ENCODE measurements at places on chromosomes 2 and 18.

GRCh38 chr18:3579701-3580100, 129.7 kb downstream of the TGIF1 start:
- DNase-seq = no peak

DNA sequence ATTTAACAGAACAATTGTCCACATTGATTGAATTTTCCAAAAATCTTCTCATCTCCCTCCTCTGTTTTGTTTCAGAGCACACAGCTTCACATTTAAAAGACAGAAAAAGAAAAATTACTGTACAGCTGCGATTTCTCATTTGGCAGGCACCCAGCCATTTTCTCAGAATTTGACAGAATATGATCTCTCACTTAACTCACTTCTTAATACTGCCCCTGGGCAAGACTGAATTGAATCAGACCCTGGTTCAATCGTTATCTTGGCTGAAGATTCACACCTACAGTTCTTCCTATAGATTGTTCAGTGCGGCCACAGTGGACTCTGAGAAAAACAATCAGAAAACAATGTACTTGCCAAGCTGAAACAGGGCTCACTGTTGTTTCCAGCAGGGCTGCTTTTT, 90.2 kb upstream of the LHCGR start:
- no peak for DNase-seq

- no peak for DNase-seq
Measured at GRCh38 chr2:19617257-19617848, 258.9 kb upstream of the OSR1 start.

GRCh38 chr2:84807063-84807485, 73.8 kb downstream of the TRABD2A start:
- peak; percentile 97 for DNase-seq

DNA sequence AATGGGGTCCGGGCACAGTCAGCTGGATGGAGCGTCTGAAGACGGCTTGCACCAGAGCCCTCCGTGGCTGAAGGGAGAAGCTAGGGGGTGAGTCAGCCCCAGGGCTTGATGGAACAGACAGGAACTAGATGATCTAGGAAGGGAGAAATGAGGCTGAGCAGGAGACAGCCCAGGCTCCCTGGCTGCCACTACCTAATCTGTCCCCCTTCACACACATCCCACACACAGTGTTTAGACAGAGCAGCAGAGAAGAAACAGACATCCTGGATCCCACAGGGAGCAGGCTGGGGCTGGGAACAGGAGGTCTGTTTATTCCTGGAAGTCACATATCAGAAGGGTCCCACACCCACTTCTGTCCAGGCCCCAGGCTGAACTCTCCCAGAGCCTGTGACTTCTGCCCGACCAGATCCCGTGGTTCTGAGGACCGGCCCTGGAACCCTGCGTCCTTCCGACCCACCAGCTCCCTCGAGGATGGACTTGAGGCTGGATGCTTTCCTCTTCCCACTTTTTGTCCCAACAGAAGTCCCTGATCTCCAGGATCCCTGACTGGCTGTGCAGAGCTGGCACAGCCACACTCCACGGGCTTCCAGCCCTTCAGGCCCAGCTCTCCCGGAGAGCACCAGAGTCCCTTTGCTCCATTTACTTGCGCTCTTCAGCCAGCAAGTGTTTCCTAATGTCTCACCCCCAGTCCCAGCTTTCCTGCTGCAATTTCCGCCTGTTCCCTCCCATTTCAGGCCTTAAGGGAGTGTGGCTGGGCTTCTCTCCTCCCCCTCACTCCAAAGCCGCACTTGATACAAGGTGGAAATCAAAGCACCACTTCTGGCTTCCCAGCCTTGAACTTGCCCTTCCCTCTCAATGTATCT, 1.5 kb upstream of the GPBAR1 start:
- DNase-seq = no peak

DNA sequence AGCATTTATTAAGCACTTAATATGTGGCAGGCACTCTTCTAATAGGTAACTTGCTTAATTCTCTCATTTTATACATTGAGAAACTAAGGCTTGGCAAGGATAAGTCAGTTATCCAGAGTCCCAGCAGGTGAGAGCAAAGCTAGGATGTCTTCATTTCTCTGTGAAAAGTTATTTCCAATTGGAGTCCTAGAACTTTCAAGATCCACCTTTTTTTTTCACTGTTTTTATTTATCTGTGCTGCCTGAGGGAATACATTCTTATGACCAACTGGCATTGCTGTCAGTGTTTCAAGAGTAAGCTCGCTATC, 56.2 kb upstream of the ETAA1 start:
- DNase-seq = no peak

DNA sequence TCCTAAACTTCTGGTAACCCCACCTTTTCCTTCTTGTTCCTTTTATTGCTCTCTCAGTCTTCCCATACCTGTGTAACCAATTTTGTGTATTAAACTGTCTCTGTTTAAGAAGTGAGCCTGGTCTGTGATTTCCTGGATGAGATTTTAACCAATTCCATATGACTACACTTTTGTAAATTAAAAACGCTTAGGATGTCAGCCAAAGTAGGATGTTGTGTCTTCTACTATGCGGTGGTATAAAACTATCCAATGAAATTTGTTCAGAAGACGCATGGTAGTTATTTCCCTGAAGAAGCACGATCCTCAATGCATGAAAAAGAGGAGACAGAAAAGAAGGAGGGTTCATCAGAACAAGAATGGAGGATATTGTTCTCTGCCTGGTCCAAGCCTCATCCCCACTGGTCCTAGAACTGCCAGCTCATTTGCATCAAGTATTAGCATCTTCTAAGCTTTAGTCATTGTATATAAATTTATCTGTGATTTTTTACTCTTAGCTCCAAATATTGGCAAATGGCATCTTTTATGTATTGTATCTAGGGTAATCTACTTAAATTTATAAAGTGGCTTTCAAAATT, 127.4 kb downstream of the TGIF1 start:
- DNase-seq = no peak

GRCh38 chr2:138359532-138359931, 142.0 kb upstream of the SPOPL start:
- DNase-seq = no peak

DNA sequence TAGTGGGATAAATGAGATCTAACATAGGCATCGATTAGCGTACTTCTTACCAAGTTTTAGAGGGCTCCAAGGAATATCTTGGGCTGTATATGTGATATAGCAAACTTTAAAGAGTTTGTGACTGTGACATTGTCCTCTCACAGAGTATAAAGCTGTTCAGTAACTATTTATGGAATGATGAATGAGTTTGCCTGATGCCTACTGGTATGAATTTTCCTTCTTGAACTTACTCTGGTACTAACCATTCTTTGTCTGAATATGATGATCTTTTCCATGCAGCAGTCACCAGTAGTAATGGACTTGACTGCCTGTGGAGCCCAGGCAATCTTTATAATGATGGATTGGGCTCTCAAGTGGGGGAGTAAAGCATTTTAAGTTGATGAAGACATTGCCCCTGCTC, 120.5 kb downstream of the PARD3B start:
- DNase-seq = no peak

DNA sequence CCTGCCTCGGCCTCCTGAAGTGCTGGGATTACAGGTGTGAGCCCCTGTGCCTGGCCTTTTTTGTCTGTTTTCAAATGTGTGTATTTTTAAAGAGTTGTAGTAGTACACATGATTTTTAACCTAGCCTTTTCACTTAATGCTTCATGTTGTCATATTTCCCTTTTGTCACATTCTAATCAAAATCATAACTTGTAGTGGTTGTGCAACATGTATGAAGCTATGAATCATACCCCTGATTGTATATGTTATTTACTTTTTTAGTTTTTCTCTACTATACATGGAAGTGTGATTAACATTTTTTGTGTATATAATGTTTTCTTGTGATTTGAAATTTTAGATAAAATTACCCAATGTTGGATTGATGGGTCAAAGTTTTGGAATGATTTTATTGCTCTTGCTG, 8.5 kb downstream of the GEN1 start:
- DNase-seq = no peak

DNA sequence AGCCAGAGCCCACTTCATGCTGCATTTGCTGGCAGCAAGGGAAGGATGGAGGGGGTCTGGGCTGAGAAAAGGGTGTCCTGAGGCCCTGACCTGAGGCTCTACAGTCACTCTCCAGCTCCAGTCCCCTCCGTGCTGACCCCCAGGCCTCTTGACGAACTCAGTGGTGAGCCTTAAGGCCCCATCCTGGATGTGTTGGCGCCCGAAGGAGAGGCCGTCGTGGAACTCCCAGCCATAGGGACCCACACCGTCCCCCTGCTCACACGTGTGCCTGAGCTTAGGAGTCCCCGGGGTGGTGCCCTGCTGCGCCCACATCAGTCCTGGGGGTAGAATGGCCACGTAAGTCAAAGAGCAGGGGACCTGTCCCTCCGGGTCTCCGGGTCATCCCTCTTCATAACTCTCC, 776 bp downstream of the MOGS start:
- DNase-seq = no peak

GRCh38 chr2:108193251-108193650, 46.5 kb upstream of the SULT1C3 start:
- DNase-seq = no peak

DNA sequence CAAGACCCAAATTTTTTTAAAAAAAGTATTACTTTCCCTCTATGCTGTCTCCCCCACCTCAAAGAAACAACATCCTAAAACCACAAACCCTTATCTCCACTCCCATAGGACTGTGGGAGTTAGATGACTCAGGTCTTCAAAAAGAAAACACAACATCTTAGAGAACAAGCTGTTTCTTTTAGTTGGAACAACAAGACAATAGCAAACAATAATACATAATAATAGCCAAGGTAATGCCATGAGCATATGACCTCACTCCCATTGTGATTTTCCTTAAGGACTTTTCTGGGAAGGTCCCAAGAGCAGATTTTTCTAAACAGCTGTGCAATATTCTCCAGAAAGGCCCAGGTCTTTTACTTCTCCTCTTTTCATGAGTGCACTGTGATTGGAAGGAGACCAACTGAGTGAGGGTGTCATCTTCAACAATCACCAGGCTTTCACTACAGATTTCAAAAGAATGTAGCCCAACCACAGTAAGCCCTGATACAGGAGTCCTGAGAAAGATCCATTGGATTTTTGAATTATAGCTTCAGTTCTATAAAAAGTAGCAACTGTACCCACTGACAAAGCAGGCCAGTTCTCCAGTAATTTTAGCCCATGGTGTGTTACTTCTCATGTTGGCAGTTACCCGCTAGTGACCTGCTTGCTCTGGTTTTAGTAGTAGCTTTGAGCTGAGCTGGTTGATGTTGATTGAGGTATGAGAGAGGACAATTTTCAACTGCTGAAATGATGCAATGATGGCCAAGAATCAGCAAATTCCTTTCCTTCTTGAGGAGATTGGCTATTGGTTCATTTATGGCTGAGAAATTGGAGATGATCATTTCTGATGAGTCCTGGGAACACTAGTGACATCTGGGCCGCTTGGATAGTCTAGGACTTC, 144.5 kb upstream of the TCF4 start:
- no peak for DNase-seq

- no peak for DNase-seq
Measured at GRCh38 chr2:134154246-134154645, 99.6 kb upstream of the MGAT5 start.

DNA sequence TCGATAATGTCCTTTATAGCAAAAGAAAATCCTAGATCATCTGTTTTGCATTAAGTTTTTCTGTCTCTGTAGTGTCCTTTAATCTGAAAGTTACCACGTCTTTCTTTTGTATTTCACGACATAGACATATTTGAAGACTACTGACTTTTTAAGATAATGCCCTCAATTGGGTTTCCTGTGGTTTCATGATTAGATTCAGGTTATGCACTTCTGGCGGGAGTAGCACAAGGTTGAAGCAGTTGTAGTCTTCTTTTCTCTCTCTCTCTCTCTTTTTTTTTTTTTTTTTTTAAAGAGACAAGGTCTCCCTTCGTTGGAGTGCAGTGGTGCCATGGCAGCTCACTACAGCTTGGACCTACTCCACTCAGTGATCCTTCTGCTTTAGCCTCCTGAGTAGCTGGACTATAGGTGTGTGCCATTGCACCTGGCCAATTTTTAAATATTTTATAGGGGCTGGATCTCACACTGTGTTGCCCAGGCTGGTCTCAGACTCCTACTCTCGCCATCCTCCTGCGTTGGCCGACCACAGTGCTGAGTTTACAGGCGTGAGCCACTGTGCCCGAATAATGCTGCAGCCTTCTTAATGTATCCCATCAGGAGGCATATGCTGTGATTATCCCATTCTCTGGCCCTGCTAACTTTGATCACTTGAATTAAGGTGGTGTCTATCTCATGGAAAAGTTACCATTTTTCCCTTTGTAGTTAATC, 3.9 kb downstream of the INPP4A start:
- no peak for DNase-seq

- peak; percentile 18 for DNase-seq
Measured at GRCh38 chr2:168565112-168565511, 109.0 kb downstream of the CERS6 start.

GRCh38 chr2:39546937-39547336, 109.9 kb upstream of the MAP4K3 start:
- DNase-seq = no peak

- DNase-seq = no peak
Measured at GRCh38 chr2:136363900-136364299, 246.0 kb upstream of the CXCR4 start.

GRCh38 chr2:98280376-98281102, 65.7 kb upstream of the CNGA3 start:
- DNase-seq = no peak

DNA sequence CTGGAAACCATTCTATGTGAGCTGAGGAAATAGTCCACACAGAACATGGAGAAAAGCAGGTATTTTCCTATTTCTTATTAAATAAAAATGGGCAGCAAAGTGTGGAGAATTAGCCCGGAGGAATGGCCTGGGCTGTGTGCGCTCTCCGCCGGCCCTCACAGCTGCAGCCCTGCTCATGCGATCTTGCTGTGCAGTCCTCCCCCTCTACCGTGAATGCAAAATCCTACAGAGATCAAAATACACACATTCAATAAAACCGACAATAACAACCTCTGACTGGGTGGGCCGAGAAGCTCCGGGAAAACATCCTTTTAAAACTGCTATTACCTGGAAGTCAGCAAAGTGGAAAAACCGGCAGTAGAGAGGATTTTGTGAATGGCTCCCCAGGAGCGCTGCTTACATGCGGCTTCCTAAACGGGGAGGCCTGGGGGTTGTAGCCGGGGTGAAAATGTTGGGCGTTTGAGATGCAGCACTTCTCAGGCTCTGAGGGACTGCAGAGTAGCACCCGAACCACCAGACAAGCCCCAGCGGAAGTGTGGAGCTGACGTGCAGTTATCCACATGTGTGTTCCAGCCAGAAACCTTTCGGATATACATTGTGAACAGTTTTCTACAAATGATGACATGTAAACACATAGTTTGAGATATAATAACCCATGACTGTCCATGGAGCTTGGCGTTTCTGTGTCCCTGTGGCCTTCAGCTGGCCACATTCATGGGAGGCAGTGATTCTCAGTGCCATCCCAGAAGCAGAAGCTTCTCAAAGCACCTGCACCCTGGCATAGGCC, 94.2 kb upstream of the ALKAL2 start:
- DNase-seq = no peak
